ENCODE measurements at places on chromosomes 3 and 15.

DNA sequence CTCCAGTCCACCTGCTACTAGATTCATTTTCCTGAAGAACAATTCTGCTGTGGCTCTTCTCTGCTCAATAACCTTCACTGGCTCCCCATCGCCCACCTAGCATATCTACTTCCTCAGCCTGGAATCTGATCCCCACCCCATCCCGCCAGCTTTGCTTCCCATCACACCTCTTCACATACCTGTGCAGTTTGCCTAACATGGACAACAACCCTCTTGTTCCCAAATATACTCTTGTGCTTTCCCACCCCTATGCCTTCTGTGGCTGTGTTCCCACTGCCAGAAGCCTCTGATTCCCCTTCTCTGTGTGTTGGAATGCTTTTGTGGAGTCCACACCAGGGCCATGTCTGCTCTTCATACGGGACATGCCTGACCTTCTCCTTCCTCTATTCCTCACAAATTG lies 29.5 kb downstream of the CMTM7 start:
- DNase-seq, result no peak

- no peak for DNase-seq
Observed at GRCh38 chr3:132445817-132446216, 28.5 kb downstream of the DNAJC13 start.

DNA sequence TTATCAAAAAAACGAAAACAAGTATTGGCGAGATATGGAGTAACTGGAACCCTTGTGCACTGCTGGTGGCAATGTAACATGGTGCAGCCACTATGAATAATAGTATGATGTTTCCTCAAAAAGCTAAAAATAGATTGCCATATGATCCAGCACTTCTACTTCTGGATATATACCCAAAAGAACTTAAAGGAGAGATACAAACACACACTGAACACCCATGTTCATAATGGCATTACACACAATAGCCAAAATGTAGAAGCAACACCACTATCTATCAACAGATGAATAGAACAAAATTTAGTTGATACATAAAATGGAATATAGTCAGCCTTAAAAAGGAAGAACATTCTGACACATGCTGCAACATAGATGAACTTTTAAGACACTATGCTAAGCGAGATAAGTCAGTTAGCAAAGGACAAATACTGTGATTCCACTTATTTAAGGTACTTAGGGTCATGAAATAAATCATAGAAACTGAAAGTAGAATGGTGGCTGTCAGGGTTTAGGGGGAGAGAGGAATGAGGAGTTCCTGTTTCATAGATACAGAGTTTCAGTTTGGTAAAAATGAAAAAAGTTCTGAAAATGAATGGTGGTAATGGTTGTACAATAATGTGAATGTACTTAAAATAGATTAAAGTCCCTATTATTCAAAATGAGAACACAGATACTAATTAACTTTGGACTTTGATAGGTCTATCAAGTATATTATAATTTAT lies 59.4 kb upstream of the IMPG2 start:
- DNase-seq, result no peak

DNA sequence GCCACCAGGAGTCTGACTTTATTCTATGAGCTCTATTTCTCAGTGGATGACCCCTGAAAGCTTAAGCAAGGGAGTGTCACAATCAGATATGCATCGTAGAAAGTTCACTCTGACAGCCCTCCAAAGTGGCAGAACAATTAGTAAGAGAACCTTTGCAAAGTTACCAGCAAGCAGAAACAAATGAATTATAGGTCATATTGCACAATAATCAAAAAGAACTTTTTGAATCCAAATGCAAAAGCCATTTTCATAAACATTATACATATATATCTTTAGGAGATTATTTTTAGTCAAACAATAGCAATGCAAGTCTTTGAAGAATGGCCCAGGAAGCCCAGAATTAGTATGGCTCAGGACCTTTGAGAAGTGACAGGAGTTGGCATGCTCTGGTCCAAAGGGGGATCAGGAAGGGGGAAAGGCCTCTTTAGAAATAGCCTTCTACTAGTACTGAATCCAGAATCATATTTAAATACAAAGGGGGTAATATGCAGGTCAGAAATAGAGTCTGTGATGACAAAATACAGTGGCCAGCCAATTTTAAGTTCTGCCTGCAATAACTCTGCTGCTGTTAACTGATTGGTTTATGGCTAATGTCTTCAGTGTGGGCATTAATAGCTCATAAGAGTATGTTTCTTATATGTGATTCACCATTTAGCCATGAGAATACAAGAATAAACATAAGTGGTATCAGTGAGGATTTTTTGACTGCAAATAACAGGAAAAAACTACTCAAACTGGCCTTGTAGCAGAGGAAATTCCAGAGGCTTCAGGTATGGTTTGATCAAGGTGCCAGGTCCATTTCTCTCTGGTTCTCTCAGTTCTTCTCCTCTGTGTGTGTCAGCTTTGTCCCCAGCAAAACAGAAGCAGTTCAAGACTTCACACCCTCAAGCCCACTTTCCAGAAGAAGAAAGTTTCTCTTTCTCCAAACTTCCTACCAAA lies 17.0 kb upstream of the ITGB5 start:
- no peak for DNase-seq

GRCh38 chr3:21447476-21448151 lies 303.4 kb downstream of the ZNF385D start:
- no peak for DNase-seq

DNA sequence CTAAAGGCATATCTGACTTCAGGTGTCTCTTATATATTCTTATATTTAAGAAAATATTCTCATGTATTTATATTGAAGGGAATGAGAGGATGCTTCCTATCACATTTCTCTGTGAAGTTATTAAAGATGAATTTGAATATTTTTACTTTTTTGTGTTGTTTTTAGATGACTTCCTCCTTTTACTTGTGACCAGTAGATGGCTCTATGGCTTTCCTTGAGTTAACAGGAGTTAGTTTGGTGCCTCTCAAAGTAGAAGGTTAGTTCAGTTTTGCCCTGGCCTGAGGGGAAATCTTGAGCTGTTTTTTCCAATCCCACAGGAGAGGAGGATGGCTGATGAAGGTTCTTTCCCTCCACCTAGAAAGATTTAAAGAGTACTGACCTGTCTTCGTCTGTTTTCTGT lies 80.7 kb downstream of the SQOR start:
- no peak for DNase-seq

GRCh38 chr15:79535536-79535935 lies 103.4 kb downstream of the MINAR1 start:
- no peak for DNase-seq

DNA sequence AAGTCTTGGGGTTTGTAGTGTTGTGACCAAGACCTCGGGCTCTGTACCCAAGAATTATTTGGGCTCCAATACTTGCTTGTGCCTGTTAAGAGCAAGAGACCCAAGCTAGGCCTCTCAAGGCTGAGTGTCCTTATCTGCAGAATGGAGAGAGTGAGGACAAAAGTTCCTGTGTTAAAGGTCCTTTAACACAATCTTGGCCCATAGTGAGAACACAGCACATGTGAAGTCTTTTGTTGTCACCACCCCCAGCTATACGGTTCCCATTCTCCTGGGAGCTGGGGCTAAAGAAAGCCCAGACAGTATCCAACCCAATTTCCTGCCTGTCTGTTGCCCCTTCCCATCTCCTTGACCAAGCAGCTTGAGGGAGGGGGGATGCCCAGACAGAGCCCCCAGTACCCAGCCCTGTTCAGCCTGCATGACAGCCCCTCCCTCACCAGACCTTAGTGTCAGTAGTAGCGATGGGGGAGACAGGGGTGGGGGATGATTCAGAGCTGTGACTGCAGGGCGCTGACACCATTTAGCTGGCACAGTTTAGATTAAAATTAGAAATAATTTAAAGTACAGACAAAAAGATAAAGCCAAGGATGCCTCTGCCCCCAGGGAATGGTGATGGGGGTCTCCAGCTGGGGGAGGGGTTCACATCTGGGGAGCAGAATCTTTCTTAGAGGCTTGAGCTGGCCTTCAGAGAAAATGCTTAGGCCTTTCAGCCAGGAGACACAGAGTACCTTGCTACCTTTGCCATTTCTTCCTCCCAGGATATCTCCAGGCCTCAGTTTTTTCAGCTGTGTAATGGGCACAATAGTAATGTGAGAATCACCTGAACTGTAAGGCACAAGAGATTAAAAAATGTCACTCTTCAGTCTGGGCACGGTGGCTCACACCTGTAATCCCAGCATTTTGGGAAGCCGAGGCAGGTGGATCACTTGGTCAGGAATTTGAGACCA lies 2.7 kb downstream of the PRKCD start:
- no peak for DNase-seq

Measured in activated T-cell treated with anti-CD3 and anti-CD28 coated beads for 4 hours (primary cell).